H9 (cell line): ENCODE measurements at places on chromosomes 12 and 14. TPM values are rescaled to one million over a fixed set of nuclear protein-coding genes. Genes with fewer than 3 reads are reported as not detected.

SLC35F4 gene
- total RNA-seq = not detected in 2 replicates

- no peak for DNase-seq
Observed at GRCh38 chr14:49463146-49463545, 123.0 kb downstream of the RPS29 start.

HOXC13 gene
- 0.11 TPM in 1 of 2 replicates, not detected in the other for total RNA-seq

- no peak for DNase-seq
Observed at GRCh38 chr12:51323317-51323960, 535 bp downstream of the BIN2 start.

TBC1D30 gene
- 1.6 and 2.2 TPM in 2 replicates for total RNA-seq

- no peak for DNase-seq
Observed at GRCh38 chr12:94405413-94406116, 54.1 kb downstream of the CEP83 start.

KERA gene
- total RNA-seq = not detected in 2 replicates
